SW 1271 (cell line): ENCODE measurements at places on chromosomes 4 and X.

- no peak for DNase-seq
Measured at GRCh38 chrX:24672701-24673190, 21.0 kb upstream of the POLA1 start.

DNA sequence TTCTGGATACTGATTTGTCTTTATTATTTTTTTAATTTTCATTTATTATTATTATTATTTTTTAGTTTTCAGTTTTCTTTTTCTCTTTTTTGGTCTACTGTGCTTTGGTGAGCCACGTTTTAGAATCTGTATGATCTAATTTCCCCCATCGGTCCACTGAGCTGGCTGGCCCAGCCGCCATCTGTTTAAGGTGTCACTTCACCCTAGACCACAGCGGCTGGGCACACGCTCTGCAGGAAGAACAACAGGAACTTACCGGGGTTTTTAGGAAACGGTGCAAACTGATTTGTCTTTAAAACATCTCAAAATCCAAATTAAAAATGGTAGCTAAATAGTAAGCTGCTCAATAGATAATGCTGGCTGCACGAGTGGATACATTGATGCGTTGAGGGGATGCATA is 48.8 kb upstream of the AMOT start:
- DNase-seq, result no peak

GRCh38 chr4:158090323-158090722 is 82.5 kb downstream of the GASK1B start:
- no peak for DNase-seq

DNA sequence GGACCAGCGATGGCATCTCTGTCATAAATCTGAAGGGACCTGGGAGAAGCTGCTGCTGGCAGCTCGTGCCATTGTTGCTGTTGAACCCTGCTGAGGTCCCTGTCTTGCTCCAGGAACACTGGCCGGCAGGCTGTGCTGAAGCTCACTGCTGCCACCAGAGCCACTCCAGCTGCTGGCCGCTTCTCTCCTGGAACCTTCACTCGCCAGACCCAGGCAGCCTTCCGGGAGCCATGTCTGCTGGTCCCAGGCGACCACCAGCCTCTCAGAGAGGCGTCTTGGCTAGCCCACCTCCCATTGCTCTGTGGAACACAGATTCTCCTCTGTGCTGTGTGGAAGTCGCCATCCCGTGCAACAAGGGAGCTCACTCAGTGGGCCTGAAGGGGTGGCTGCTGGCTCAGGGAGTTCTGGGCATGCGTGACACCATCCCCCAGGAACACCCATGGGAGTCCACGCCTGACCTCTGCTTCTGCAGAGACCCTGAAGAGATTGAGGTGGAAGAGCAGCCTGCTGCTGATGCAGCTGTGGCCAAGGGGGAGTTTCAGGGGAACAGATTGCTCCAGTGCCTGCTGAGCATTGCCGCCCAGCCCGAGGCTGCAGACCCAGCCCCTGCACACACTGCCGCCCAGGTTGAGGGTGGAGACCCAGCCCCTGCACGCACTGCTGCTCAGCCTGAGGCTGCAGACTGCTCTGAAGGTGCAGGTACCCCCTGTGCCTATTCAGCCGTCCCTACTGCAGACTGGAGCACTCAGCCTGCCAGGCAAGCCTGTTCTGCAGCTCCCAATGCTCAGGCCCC is 33.1 kb upstream of the CYP4V2 start:
- no peak for DNase-seq

DNA sequence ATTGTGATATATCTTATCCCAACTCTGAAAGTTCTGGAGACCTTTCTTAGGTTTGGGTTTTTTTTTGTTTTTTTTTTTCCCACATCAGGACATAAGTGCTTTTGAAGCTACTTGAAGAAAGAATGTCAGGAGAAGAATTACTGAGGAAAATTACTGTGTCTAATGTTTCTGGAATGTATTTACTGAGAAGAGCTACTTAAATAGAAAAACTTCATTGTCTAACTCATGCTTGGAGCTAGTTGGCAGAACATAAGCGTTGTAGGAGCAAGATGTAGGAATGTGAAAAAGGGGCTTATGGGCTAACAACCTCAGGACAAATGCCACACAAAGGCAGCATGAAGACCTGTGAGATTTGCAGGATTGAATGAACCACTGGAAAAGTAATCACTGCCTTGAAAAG is 166.6 kb upstream of the GLRA2 start:
- DNase-seq, result no peak

DNA sequence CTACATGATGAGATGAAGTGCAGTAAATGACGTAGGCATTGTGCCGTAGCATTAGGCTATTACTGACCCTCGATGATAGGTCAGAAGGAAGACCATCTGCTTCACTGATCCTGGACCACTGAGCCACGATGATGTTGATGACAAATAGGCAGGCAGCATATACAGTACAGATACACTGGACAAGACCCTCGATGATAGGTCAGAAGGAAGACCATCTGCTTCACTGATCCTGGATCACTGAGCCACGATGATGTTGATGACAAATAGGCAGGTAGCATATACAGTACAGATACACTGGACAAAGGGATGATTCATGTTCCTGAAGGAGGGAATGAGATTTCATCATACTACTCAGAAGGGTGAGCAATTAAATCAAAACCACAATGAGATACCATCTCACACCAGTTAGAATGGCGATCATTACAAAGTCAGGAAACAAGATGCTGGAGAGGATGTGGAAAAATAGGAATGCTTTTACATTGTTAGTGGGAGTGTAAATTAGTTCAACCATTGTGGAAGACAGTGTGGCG is 50.9 kb downstream of the BEND4 start:
- no peak for DNase-seq

DNA sequence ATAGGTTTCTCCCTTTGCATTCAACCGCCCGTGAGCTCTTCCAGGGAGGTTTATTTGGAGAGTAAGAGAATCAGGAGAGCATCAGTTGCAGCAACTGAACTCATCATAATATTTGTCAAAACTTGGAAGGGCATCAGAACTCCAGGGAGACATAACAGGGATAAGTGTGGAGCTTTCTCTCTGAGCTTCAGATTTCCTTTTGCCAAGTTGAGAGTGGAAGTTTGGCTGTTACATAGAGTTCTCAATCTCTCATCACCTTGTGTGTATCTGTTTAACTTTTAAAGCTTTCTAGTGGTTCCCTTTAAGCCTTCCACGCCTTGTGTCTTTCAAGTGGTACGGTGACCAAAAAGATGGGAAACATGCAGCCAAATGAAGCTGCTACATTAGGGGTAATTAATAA is 18.8 kb downstream of the BMP3 start:
- DNase-seq, result no peak

DNA sequence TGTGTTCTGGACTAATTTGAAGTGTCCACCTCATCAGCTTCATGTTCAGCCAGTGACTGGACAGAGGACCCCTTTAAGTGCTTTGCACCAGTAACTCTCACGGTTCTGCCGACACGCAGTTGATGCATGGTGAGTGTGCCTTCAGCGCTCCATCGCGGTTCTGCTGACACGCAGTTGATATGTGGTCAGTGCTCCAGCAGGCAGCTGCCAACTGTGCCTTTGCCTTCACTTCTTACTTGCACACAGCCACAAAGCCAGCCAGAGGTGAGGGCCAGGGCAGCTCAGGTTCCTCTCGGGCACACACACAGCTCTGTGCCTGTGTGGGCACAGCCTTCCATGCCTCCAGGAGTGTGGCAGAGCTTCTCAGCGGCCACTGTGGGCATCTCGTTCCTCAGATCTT is 12.4 kb downstream of the NKX1-1 start:
- no peak for DNase-seq

- no peak for DNase-seq
Measured at GRCh38 chrX:132592880-132593279, 104.0 kb upstream of the MBNL3 start.

DNA sequence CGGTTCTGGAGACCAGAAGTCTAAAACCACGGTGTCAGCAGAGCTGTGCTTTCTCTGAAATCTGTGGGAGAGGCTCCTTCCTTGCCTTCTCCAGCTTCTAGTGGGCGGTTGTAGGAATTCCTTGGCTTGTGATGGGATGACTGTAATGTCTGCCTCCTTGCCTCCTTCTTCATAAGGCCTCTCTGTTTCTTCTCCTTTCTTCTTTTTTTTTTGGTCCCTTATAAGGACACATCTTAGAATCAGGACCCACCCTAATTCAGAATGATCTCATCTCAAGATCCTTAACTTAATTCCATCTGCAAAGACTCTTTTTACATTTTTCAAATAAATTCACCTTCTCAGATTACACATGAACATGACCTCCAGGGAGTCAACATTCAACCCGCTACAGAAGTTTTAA is 186.9 kb downstream of the STK32B start:
- no peak for DNase-seq

DNA sequence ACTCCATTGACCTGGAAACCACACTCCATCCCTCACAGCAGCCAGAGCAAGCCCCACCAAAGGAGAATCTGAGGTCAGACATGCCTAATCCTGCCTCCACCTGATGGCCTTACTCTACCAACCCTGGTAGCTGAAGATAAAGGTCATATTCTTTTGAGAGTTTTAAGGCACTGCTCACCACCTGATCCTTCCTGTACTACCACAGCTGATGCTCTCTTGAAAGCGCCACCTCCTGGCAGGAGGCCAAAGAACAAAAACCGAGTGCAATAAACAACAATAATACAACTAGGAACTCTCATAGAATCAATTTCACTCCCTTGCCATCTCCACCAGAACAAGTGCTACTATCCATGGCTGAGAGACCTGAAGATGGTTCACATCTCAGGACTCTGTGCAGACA is 301.6 kb downstream of the NAF1 start:
- no peak for DNase-seq

DNA sequence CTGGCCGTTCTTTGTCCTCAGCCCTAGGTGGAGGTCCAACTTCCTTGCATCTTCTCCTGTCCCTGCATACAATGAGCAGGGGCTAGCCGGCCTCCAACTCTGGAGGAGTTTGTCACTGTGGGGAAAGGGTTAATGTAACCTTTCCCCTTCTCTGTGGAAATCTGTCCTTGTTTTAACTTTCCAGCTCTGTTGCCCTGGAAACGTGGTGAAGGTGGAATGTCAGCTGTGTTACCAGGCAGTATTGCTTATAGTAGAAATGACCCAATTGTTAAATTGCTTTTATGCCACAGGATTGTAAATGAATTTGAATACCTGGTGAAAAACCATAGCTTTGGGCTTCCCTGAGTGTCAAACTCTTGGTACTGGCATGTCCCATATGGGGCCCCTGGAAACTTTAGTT is 131.6 kb upstream of the SCML1 start:
- no peak for DNase-seq

DNA sequence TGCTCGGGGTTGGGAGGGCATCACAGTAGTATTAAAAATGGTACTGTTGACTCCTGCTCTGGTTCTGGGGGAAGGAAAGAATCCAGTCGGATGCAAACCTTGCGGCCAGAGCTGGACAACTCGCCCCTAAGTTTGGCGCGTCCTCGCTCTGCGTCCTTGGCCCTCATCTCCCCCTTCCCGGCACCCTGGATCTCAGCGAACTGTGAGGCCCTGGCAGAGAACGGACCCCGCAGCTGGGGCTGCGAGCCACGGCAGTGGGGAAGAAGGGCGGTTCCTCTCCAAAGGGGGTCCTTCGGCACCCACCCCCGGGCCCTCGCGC is 14.0 kb downstream of the ARHGEF6 start:
- DNase-seq, result no peak

- DNase-seq, result no peak
Measured at GRCh38 chr4:76550966-76551780, 116.1 kb downstream of the SHROOM3 start.

DNA sequence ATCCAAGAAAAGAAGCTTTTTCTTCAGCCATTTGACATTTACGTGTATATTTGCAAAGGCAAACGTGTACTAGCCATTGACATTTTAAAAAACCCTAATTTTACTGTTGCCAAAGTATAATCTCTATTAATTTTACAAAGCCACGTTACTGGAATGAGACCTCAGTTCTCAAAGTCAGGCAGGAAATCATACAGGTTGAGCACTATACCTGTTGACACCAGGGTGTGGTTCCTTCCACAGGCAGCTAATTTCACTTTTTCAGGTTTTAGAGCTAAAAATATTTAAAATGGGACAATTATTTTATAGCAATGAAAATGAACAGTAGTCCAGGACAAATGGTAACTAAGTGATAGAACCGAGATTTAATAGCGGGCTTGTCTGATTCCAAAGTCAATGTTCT is 6.5 kb downstream of the RPGR start:
- no peak for DNase-seq

DNA sequence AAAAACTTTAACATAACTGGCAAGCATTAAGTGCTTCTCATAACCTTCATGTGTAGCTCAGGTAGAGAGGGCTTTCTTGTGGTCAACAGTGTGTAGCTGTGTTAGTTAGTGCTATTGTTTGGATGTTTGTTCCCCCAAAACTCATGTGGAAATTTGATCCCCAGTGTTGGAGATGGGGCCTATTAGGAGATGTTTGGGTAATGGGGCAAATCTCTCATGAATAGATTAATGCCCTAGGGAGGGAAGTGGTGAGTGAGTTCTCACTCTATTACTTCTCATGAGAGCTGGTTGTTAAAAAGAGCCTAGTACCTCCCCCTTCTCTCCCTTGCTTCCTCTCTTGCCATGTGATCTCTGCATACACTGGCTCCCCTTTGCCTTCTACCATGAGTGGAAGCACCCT is 16.5 kb upstream of the SLC25A43 start:
- DNase-seq, result no peak

DNA sequence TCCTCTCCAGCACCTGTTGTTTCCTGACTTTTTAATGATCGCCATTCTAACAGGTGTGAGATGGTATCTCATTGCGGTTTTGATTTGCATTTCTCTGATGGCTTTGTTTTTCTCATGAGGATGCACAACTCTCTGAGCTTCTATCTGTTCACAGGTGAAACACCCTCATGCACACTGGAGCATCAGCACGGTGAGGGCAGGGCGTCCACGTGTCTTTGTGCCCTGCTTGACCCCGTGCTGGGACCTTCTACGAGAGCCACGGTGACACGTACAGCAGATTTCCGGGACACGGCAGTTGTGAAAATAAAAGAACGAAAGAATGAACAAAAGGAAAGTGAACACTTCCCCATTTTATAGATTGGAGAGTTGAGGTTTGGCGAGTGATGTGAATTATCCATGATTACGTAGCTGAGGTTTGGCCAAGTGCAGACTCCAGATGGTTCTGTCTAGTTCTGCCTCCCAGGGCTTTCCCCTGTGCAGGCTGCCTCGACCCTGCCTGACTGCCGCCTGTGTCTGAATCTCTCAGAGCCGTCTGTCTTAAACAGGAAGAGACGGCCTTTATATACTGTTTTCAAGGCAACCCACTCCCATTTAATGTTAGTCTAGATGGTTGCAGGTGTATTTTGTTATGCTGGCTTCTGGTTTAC is 67.8 kb upstream of the SORBS2 start:
- DNase-seq, result no peak

DNA sequence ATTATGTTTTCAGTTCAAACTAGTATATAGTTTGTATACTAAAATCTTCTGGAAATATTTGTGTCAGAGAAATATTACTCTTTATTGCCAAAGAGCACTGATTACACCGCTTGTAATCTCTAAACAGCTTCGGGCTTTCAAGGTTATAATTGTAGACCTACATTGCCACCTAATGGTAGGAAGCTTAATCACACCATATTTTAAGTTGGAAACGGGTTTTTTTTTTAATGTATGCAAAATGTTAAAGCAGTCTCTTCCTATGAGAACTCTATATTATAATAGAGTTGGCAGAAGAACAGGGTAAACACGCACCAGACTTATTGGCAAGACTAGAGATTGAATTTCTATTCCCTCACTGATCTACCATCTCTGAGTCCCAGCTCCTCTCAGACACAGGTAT is 19.5 kb upstream of the NFXL1 start:
- peak; percentile 36 for DNase-seq
